ENCODE measurements at places on chromosomes 2 and 18.

GRCh38 chr18:66972681-66973080 lies 368.8 kb upstream of the CDH19 start:
- DNase-seq: no peak

GRCh38 chr2:72198532-72199241 lies 51.0 kb upstream of the CYP26B1 start:
- no peak for DNase-seq

- no peak for DNase-seq
Measured at GRCh38 chr2:109346601-109347228, 217.7 kb downstream of the SH3RF3 start.

- DNase-seq: no peak
Measured at GRCh38 chr2:208493186-208493585, 86.6 kb downstream of the PTH2R start.
